ENCODE measurements at places on chromosomes 12 and 14. TPM values are rescaled to one million over a fixed set of nuclear protein-coding genes. Genes with fewer than 3 reads are reported as not detected.
A peak's percentile ranks its signal among the peaks of the same experiment; 100 is the strongest.

Gene SLC8B1
- 16.8 TPM for total RNA-seq

Gene SLC5A8
- total RNA-seq: not detected

Gene RERGL
- not detected for total RNA-seq

Gene AQP2
- not detected for total RNA-seq

- no peak overlapping the region for H3K4me3 ChIP-seq
- no peak overlapping the region for H3K27ac ChIP-seq
- DNase-seq: no peak
- H3K4me1 ChIP-seq: no peaks in the 10 kb centered on the region
- H3K27me3 ChIP-seq: no peaks in the 10 kb centered on the region
Observed at GRCh38 chr14:88003425-88003824, 1.5 kb upstream of the GPR65 start.

- no peak overlapping the region for H3K4me3 ChIP-seq
- peaks cover 8% of the 10 kb centered on the region for H3K4me1 ChIP-seq
- H3K27me3 ChIP-seq: no peaks in the 10 kb centered on the region
- H3K36me3 ChIP-seq: no peaks in the 10 kb centered on the region
Observed at GRCh38 chr12:12442548-12443071, 85.7 kb downstream of the BORCS5 start.

DNA sequence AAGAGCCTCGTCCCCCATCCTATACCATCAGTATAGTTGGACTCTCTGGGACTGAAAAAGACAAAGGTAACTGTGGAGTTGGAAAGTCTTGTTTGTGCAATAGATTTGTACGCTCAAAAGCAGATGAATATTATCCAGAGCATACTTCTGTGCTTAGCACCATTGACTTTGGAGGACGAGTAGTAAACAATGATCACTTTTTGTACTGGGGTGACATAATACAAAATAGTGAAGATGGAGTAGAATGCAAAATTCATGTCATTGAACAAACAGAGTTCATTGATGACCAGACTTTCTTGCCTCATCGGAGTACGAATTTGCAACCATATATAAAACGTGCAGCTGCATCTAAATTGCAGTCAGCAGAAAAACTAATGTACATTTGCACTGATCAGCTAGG, 13.6 kb downstream of the ARHGAP5 start:
- no peaks in the 10 kb centered on the region for H3K4me1 ChIP-seq
- no peak for DNase-seq
- H3K27ac ChIP-seq: no peak overlapping the region
- no peak overlapping the region for H3K4me3 ChIP-seq
- H3K36me3 ChIP-seq: peaks cover 2% of the 10 kb centered on the region
- no peaks in the 10 kb centered on the region for H3K27me3 ChIP-seq

- H3K27me3 ChIP-seq: no peaks in the 10 kb centered on the region
- no peaks in the 10 kb centered on the region for H3K4me1 ChIP-seq
- no peak overlapping the region for H3K4me3 ChIP-seq
- DNase-seq: no peak
- H3K36me3 ChIP-seq: no peaks in the 10 kb centered on the region
- H3K27ac ChIP-seq: no peak overlapping the region
Observed at GRCh38 chr12:128513831-128514230, 246.9 kb downstream of the TMEM132C start.

- peak; percentile 51 for DNase-seq
- no peaks in the 10 kb centered on the region for H3K36me3 ChIP-seq
- H3K27me3 ChIP-seq: peaks cover 7% of the 10 kb centered on the region
Observed at GRCh38 chr12:116863275-116863767, 17.9 kb downstream of the HRK start.

GRCh38 chr14:80387563-80387981, 176.3 kb upstream of the DIO2 start:
- no peak for DNase-seq
- no peak overlapping the region for H3K4me3 ChIP-seq
- H3K27me3 ChIP-seq: no peaks in the 10 kb centered on the region

Data from fibroblast of lung (primary cell).